ENCODE measurements at places on chromosomes 4 and X. TPM values are rescaled to one million over a fixed set of nuclear protein-coding genes. Genes with fewer than 3 reads are reported as not detected.

- no peaks in the 10 kb centered on the region for H3K36me3 ChIP-seq
- no peak overlapping the region for H3K4me3 ChIP-seq
- H3K27ac ChIP-seq, result no peak overlapping the region
Measured at GRCh38 chrX:38923451-38923969, 122.3 kb downstream of the MID1IP1 start.

Gene USP17L19
- not detected for total RNA-seq

DNA sequence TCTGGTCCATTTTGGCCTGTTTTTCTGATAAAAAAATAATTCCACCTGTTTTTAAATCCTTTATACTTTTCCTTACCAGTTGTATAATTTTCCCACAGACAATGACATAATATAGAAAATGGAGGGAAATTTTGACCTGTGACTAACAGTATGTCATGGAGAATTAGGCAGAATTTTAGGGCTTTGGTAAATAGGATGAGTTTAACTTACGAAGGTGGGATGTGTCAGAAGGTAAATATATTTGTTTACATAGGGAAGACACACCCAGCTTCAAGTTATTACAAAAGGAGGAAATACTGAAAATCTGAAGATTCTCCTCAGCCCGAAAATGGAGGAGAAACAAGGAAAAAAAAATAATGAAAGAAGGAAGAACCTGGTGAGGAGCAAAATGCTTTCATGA is 64.6 kb upstream of the PPP3CA start:
- H3K36me3 ChIP-seq, result no peaks in the 10 kb centered on the region
- DNase-seq, result no peak
- no peaks in the 10 kb centered on the region for H3K27me3 ChIP-seq
- no peak overlapping the region for H3K4me3 ChIP-seq
- no peaks in the 10 kb centered on the region for H3K4me1 ChIP-seq

Gene RGN
- total RNA-seq, result 0.89 TPM

GRCh38 chr4:169032194-169032593 is 22.1 kb upstream of the CBR4 start:
- H3K27me3 ChIP-seq, result no peaks in the 10 kb centered on the region
- H3K4me1 ChIP-seq, result no peaks in the 10 kb centered on the region
- DNase-seq, result no peak
- no peak overlapping the region for H3K27ac ChIP-seq
- H3K4me3 ChIP-seq, result no peak overlapping the region

DNA sequence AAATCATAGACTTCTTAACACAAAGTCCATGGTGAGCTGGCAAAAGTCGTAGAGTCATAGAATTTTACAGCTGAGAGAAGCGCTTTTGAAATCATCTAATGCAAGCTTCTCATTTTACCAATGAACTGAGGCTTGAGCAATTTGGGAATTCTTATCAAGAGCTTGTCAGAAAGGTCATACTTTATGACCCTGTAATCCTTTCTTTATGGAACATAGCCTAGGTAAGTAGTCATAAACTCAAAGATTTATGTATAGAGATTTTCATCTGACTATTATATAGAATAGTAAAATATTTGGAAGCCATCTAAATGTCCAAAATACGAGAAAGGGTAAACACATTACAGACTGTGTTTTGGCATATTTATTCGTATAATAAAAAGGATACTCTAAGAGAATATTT is 563.5 kb downstream of the PCDH7 start:
- H3K4me1 ChIP-seq, result no peaks in the 10 kb centered on the region
- no peak for DNase-seq
- H3K27me3 ChIP-seq, result no peaks in the 10 kb centered on the region
- H3K27ac ChIP-seq, result no peak overlapping the region
- H3K4me3 ChIP-seq, result no peak overlapping the region

DNA sequence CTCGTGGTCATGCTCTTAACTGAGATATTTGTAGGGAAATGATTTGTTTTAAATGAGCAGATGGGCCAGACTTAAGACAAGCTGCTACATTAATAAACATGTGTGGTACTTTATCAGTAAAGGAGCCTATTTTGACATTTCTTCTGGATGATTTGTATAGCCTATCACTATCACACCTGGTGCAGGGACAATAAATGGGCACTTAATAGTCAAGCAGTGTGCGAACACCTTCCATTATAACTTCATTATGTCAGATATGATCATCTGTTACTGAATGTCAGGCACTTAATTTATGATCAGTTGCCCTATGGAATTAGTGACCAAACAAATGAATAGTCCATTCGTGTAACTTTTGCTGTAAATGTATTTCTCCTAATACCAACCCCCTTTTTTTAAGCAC is 628.8 kb downstream of the ADGRL3 start:
- H3K4me3 ChIP-seq, result no peak overlapping the region
- no peak overlapping the region for H3K27ac ChIP-seq
- H3K4me1 ChIP-seq, result no peaks in the 10 kb centered on the region
- no peak for DNase-seq
- no peaks in the 10 kb centered on the region for H3K27me3 ChIP-seq

- no peaks in the 10 kb centered on the region for H3K4me1 ChIP-seq
- H3K27me3 ChIP-seq, result no peaks in the 10 kb centered on the region
- H3K4me3 ChIP-seq, result no peak overlapping the region
Measured at GRCh38 chr4:117425636-117426035, 340.3 kb upstream of the TRAM1L1 start.

DNA sequence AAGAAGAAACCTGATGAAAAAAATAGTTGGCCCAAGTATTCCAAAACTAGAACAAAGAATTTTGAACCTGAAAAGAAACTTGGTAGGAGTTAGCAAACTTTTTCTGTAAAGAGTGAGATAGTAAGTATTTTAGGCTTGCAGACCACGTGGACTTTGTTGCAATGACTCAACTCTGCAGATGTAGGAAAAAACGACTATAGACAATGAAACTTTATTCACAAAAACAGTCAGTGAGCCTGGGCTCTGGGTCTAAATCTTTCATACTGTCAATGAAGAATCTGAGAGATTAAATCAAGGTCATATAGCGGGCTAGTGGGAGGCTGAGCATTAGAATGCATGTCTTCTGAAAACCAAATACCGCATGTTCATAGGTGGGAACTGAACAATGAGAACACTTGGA is 23.0 kb downstream of the SH3D19 start:
- H3K4me1 ChIP-seq, result peaks cover 5% of the 10 kb centered on the region
- H3K36me3 ChIP-seq, result no peaks in the 10 kb centered on the region
- no peak overlapping the region for H3K4me3 ChIP-seq
- H3K27me3 ChIP-seq, result no peaks in the 10 kb centered on the region
- DNase-seq, result no peak

DNA sequence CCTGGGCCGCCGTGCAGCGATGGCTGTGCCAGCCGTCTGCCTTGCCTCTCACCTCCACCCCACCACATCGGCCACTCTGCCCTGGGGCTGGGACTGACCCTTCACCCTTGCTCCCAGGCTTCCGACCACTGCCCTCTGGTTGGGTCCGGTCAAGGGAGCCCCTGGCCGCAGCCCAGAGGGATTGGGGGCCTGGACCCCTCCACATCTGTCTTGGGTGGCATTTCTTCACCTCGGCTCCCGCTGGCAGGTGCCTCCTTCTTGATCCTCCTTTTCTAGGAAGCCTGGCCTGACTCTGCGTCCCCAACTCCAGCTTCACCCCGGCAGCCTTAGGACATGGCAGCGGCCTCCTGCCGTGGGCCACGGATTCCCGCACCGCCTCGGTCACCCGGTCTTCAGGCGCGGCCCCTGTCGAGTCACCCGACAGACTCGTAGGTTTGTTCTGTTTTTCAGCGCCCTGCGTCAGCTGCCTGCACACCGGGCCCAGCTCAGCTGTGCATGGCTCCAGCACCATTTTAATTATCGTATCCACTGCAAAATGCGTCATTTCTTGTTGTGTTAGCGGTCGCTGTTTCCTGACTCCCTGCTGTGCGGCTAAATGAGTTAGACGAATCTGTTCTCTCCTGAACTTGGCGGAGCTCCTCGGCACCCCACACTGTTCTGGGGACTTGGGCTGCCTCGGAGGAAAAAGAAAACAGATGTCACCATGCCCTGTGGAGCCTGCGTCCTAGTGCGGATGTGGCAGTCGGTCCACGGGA is 124.0 kb downstream of the FAM53A start:
- H3K27me3 ChIP-seq, result peaks cover 14% of the 10 kb centered on the region
- no peaks in the 10 kb centered on the region for H3K36me3 ChIP-seq
- no peak overlapping the region for H3K27ac ChIP-seq

GRCh38 chr4:7172946-7173345 is 19.4 kb upstream of the SORCS2 start:
- H3K4me1 ChIP-seq, result no peaks in the 10 kb centered on the region
- H3K4me3 ChIP-seq, result no peak overlapping the region
- no peak overlapping the region for H3K27ac ChIP-seq
- H3K27me3 ChIP-seq, result no peaks in the 10 kb centered on the region

DNA sequence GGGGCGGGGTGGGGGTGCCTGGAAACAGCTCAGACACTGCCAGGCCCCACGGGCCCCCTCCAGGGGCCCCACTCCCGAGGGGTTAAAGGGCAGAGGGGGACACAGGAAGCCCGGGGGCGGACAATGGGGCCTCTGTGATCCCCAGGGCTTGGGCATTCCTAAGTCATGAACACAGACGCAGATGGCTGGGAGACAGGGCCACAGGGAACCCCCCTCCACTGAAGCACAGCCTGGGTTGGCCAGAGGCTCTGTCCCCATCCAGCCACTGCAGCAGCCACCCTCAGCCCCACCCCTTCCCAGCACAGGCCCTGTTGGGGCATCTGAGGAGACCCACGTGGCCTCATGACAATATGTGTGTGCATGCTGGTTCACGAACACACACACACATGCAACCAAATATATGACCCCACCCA is 3.9 kb downstream of the L1CAM start:
- H3K27ac ChIP-seq, result no peak overlapping the region
- H3K4me1 ChIP-seq, result no peaks in the 10 kb centered on the region
- H3K36me3 ChIP-seq, result no peaks in the 10 kb centered on the region
- DNase-seq, result no peak

DNA sequence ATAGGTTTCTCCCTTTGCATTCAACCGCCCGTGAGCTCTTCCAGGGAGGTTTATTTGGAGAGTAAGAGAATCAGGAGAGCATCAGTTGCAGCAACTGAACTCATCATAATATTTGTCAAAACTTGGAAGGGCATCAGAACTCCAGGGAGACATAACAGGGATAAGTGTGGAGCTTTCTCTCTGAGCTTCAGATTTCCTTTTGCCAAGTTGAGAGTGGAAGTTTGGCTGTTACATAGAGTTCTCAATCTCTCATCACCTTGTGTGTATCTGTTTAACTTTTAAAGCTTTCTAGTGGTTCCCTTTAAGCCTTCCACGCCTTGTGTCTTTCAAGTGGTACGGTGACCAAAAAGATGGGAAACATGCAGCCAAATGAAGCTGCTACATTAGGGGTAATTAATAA is 18.8 kb downstream of the BMP3 start:
- no peaks in the 10 kb centered on the region for H3K4me1 ChIP-seq
- no peaks in the 10 kb centered on the region for H3K36me3 ChIP-seq
- DNase-seq, result no peak
- H3K27ac ChIP-seq, result no peak overlapping the region

DNA sequence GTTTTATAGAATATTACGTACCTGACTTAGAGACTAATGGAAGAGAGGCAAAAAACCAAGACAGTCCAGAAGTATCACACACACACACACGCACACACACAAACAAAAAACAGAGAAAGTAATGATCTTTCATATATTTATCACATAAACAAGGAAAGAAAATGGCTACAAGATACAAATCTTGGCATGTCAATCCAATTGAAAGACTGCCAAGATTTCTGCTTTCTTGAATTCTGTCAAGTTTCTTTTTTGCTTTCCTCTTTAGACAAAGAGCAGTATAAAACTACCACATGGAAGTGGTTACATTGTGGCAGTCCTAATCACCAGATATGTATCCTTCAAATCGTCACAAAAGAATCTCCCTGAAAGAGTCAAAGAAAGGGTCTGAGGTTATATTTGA is 2097.4 kb upstream of the AGA start:
- H3K36me3 ChIP-seq, result no peaks in the 10 kb centered on the region
- DNase-seq, result no peak
- no peak overlapping the region for H3K27ac ChIP-seq
- H3K4me3 ChIP-seq, result no peak overlapping the region

DNA sequence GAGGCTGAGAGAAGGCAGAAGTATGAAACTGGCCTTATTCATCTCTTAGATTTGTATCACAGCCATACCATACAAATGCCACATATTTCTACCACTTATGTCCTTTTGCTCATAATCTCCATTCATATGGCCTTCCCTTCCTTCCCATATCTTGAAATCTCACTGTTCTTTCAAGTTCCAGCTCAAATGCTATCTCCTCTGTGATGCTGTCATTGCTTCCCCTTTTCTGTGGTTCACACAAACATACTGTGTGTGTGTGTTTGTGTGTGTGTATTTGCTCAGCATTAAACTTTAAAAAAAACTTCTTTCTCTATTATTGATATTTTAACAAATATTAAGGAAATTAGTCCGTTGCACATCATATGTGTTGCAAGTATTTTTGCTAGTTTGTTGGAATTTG is 26.7 kb downstream of the PHKA1 start:
- H3K4me1 ChIP-seq, result no peaks in the 10 kb centered on the region
- H3K27ac ChIP-seq, result no peak overlapping the region
- H3K4me3 ChIP-seq, result no peak overlapping the region
- no peak for DNase-seq

Gene STK32B
- total RNA-seq, result 0.64 TPM

DNA sequence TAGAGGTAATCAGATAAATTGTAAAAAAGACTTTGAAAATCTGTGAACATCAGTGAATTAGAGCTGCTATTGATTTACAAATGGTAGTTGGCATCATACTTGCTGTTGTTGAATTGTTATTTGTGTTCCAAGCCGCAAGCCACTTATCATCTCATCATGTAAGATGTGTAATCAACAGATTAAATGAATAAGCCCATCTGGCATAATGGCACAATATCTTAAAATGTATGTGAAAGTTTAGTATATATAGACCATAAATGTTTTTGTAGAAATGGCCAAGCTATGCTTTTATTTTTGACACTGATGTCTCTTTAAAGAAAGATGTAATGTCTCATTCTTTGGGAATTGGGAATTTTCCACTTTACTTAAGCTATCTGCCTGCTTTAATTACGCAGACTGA is 682.6 kb upstream of the GNPDA2 start:
- no peaks in the 10 kb centered on the region for H3K27me3 ChIP-seq
- no peak overlapping the region for H3K27ac ChIP-seq
- no peak overlapping the region for H3K4me3 ChIP-seq
- no peak for DNase-seq
- H3K36me3 ChIP-seq, result no peaks in the 10 kb centered on the region

Gene ENOPH1
- total RNA-seq, result 38.5 TPM

GRCh38 chr4:56821381-56822243 is at the start of gene SPINK2:
SPINK2 (minus strand) TSS chr4:56821701; CDS start chr4:56821662, 39 bp downstream.
- no peak within 1 kb of the TSS for H3K27ac ChIP-seq
- H3K4me3 ChIP-seq, result peak within 1 kb of the TSS; percentile 36
- no peaks in the 10 kb centered on the region for H3K4me1 ChIP-seq

Measured in colonic mucosa (tissue), 4 donors.